ENCODE measurements at places on chromosomes 5 and 9.

DNA sequence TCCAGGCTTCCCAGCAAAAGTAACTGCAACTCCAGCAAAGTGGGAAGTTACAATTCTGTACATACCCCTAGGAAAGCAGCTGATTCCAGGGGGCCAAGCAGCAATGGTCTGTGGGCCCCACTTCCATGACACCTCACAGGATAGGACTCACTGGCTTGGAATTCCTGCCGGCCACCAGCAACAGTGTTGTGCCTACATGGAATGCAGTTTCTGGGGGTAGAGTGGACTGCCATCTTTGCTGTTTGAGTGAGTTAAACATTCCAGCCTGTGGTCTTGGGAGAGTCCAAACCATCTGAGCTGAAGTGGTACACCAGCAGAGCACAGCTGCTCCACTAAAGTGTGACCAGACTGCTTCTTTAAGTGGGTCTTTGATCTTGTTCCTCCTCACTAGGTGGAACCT is 13.4 kb upstream of the FBN2 start:
- no peak for DNase-seq

GRCh38 chr9:127937388-127938297 is at the start of gene DPM2:
DPM2 (minus strand) TSS chr9:127937854; CDS start chr9:127937820, 34 bp downstream.
- no peak for DNase-seq

GRCh38 chr5:130995254-130995515 is 169.9 kb downstream of the HINT1 start:
- no peak for DNase-seq

DNA sequence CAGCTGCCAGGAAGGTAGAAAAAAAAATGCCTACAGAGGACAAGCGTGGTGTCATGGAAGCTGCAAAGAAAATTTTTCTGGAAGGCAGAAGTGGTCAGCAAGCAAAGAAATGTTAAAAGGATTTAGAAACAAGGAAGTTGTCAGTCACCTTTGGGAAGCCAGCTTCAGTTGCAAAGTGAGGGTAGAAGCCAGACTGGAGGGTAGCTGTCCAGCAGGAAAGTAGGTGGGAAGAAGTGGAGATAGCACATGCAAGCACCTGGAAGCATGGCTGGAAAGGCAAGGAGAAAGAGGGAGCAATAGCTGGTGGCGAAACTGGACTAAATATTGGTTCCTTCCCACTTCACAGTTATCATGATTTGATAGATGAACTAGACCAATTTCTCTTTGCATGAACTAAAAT is 54.3 kb downstream of the ADRB2 start:
- DNase-seq, result no peak

GRCh38 chr5:1800472-1801221 is 560 bp upstream of the NDUFS6 start:
- no peak for DNase-seq

DNA sequence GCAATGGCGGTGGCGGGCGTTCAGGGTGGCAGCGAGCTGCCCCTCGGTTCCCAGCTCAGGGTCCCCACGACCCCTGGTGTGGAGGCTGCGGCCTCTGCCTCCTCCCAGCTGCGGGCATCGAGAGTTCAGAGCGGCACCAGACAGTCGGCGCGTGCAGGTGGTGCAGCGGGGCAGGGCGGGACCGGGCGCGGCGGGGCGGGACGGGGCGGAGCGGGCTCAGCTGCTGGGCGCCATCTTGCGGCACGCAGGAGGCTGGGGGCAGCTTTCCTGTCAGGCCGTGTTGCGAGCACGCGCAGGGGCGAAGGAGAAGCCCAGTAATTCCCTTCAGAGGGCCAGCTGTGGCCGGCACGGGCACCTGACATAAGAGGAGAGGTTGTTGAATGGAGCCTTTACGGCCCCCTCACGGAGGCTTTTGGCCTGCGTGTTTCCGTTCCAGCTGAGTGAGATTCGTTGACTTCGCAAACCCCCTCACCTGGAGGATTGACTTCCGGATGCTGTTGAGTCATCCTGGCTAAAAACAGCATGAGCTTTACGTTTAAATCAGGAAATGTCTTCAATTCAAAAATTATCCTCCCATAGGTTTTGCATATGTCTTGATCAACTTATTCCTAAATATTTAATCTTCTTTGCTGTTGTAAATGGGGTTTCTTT is 587 bp downstream of the C5orf47 start:
- DNase-seq, result no peak

DNA sequence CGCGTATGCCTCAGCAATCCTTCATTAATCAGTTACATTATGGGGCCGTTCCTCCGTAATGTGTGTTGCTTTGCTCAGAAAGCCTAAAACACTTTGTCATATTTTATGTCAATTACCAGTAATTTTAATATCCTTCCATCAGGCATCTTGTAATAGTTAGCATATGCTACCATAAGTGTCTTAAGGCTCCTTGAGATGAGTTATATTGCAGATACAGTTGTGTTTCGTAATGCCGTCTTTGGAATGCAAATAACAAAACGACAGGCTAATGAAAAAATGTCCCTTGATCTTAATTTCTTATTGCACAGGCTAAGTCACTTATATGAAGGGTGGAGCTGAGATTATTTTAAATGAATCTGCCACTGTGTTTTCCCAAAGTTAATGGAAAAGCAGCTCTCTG is 50.5 kb downstream of the TBCA start:
- no peak for DNase-seq

DNA sequence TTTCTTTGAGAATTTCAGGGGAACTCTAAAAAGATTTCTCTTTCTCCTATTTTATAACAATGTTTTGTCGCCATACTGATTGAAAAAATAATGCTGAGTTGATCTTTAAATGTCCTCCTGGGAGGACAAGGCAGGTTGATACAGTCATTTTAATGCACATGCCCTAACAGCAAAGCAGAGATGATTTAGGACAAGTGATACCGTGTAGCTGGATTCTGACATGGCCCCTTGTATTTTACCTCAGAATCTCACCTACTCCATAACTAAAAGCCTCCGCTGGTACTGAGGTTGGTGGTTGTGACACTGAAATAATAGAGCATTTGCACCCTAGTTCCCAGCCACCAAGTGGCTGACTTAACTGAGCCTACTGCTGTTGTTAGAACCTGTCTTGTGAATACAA is 811 bp upstream of the LRRTM2 start:
- no peak for DNase-seq

DNA sequence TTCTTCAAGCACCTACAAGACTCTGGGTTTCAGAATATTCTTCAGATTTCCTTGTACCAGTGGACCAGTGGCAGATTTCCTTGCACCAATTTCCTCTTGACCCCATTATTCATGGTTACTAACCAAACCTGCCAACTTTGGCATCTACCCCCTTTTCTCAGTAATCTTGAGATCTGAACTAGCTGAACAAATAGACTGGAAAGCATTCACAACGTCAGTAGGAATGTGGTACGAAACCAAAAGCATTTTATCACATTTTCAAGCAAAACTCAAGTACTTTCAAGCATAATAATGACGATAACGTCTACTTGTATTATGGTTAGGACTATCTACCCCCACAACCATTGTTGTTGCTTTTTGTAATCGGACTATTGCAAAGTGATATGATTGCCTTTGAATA is 1217.3 kb downstream of the PTPRD start:
- no peak for DNase-seq

DNA sequence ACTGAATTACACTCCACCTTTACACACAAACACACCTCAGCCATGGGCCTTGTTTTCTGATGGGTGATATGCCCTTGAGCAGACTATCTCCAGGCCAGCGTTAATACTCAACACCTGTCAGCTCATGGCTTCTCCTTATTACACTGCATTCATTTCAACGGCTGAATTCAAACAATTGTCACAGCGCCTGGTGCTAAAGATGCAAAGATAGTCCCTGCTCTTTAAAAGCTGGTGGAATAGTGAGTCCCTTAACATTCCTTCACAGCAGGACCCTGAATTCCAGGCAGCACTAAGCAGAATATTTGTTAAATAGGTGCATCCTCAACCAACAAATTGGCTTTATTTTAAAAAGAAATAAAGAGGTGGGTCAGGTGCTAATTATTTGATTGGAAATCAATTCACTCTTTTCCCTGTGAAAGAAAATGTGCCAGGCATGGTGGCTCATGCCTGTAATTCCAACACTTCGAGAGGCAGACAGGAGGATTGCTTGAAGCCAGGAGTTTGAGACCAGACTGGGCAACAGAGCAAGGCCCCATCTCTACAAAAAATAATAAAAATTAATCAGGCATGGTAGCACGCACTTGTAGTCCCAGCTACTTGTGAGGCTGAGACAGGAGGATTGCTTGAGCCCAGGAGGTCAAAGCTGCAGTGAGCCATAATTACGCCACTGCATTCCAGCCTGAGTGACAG is 155.7 kb upstream of the EFNA5 start:
- DNase-seq, result no peak

DNA sequence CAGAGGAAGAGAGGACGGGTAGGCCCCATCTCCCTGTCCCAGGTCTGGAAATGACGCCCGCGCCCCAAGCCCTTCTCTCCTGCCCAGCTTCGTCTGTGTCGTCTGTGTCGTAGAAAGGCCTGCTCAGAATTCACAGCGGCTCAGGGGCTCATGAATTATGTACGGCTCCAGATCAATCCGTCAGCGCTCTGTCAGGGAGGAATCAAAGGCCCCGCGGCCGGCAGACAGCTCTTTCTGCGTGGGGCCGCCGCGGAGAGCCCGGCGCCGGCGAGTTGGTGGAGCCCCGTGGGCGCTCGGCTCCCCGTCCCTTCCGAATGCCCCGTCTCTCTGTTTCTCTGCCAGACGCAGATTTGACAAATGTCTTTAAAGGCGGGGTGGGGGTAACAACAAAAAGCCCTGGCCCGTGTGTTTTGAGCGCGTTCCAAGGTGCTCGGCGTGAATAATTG is 83.8 kb upstream of the RAPGEF1 start:
- DNase-seq, result no peak

DNA sequence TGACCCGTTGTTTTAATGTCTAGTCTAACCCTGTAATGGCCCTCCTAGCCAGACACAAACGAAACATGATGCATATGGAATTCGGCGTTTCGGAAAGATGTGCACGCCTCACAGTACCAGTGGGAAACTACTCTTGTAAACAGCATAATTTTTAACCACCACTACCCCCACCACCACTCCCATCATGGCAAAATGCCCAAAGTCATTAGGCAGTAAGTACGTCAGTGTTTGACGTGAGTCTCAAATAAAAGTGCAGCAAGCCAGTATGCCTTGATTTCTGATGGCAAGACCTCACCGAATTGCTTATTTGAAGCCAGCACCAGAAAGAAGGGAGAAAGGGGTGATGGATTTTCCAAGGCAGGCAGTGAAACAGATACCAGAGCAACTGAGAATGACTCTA is 71.4 kb downstream of the ADRB2 start:
- no peak for DNase-seq

GRCh38 chr9:16179566-16179965 is 626.7 kb downstream of the CCDC171 start:
- no peak for DNase-seq

GRCh38 chr5:161895514-161895913 is 47.6 kb downstream of the GABRA1 start:
- DNase-seq, result no peak

GRCh38 chr5:68345171-68345570 is 129.6 kb downstream of the PIK3R1 start:
- DNase-seq, result no peak

DNA sequence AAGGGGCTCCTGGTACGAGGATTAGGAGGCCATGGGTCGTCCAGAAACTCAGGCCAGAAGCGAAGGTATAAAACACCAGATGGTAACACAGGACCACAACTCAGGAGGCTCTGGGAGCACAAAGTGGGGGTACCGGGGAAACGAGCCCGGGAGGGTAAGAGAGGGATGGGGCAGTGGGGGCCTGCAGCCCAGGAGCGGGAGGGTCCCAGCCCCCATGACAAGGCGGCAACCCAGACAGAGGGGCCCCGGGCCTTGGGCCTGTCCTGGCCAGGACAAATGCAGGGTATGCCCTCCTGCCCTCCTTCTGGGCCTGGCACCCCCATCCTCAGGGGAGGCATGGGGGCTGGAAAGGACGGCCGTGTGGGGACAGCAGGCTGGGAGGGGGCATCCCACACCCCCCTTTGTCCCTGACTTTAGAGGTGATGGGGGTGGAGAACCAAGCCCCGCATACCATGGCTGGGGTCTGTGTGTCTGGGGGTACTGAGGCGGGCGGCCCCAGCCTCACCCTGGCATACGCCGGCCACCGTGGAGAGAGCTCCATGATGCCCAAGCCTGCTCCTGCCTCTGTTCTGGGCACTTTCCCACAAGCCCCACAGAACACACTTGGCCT is 47.0 kb upstream of the EXOC3 start:
- DNase-seq, result no peak

GRCh38 chr5:41707853-41708603 is 162.2 kb downstream of the OXCT1 start:
- peak; percentile 13 for DNase-seq

- no peak for DNase-seq
Measured at GRCh38 chr5:126120939-126121338, 302.3 kb upstream of the GRAMD2B start.

- DNase-seq, result no peak
Measured at GRCh38 chr9:118630931-118631595, 738.2 kb downstream of the BRINP1 start.

- DNase-seq, result no peak
Measured at GRCh38 chr5:91212714-91213092, 170.4 kb downstream of the ARRDC3 start.

DNA sequence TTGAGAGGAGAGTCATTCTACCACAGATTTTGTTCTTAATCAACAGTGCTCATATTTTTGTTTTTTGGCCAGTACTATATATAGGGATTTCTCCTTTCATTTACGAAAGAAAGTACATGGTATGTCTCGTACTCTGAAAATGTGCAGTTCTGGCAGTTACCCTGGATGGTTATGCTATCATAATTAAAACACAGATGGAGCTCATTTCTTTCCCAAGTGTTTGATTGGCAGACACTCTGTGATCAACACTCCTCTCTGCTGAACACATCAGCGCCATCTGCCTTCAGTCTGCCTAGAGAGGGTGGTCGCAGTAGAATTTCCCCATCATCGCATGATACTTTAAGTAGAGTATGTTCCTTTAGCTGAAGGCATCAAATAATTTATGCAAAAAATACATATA is 64.5 kb downstream of the PAM start:
- DNase-seq, result no peak

GRCh38 chr9:111662576-111663300 is 1.3 kb downstream of the GNG10 start:
- no peak for DNase-seq

DNA sequence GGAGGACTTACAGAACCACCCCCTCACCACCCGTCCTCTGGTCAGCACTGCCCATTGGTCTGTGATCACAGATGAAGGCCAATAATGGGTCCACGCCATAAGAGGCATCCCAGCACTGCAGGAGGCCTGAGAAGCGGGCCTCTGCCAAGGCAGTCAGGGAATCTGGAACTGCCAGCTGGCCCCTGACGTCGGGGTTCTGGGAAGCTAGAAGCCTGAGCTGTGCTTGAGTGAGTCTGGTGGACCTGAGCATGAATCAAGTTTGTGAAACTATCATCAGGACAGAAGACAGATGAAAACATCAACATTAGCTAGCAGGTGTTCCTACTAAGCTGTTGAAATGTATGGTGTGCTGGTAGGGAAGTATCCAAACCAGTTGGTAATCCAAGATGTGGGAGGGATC is 7.8 kb downstream of the ANGPTL2 start:
- no peak for DNase-seq

- no peak for DNase-seq
Measured at GRCh38 chr5:96043446-96043845, 81.8 kb upstream of the ELL2 start.
